Activated naive CD4-positive, alpha-beta T cell treated with Interleukin-2 at 50 U/mL for 16 hours (primary cell): ENCODE measurements at places on chromosomes 6 and 20.

GRCh38 chr6:138434925-138435324 is 30.9 kb downstream of the HEBP2 start:
- DNase-seq = no peak

DNA sequence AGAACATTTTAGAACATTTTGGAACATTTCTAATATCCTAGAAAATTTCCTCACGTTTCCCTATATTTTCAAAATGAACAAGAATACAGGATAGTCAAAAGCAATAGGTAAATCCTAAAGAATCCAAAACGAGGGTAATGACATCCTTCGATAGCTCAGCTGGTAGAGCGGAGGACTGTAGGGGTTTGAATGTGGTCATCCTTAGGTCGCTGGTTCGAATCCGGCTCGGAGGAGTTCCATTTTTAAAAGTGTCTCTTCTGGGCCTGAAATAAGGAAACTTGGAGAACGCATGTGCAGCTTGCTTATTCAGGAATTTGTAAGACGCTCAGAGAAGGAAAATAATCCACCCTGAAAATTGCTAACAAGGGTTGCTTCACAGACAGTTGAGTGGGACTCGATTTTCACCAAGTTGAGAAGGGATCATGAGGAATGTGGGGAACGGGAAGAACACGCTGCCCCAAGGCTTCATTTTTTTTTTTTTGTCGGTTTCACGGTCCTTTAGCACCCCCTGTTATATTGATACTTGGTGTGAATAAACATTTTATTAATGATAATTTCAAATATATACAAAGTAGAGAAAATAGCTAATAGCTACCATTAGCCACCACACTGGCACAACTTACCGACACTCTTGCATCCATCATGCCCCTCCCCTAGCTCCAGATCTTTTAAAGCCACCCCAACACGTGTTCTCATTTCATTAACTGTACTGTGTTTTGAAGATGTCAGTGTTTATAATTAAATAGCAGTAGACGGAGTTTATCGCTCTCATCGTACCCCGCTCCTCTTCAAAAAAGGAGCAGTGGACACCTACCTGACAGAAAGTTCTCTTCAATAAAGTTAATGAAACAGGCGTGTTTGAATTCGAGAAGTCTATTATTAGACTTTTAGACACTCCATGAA is 1.8 kb upstream of the ABT1 start:
- DNase-seq = peak; percentile 44

DNA sequence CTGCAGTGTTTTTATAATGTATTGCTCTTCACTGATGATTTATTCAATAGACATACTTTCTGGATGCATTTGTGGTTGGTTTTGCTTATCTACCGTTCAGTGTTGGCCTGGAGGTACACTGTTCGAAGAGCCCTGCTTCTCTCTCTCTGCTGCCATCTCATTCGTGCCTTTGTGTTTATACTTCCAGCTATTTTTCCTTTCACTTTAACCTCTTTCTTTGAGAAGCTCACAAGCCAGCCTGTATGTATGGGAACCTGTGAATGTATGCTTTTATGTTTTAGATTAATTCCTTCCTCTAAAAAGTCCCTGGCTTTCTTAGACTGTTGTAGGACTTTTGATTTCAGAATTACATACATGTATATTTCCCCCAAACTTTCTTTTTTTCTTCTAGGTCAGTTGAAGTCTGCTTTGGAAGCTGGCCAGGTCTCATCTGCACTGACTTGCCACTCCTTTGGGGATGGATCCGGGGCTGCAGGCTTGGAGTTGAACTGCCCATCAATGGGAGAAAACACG is 83.0 kb downstream of the SCAND1 start:
- no peak for DNase-seq

DNA sequence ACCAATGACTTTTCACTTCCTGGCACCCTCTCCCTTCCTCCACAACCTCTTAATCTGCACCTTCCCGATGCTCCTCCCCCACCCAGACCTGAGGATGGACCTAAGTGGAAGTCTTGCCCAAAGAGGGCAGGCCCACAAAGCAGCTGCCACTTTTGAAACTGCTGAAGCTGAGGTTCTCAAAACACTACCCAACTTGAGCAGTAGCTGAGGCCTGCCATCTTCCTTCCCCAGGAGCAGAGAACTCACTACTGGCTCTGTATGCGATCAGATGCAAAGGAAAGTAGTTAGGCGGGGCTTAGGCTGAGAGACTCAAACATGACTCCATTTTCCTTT is 1.5 kb downstream of the HM13 start:
- DNase-seq = peak; percentile 2

GRCh38 chr6:141848029-141848890 is 284.5 kb upstream of the GJE1 start:
- peak; percentile 2 for DNase-seq

DNA sequence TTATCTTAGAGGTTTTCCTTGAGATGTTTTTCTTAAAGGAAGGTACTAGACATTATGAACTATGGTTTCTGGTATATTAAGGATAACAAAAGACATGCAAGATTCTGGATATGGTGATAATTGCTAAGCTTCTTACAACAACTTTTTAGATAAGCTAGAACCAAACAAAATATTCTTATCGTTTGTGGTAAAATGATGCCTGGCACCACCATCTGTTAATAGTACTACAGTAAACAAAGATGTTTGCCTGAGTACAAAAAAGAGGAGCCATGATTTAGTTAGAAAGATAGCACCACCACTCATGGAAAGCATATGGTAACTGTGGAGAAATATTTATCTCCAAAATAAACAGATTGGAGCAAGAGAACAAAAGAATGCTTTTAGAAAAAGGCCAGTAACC is 747.3 kb downstream of the COL12A1 start:
- no peak for DNase-seq

- no peak for DNase-seq
Observed at GRCh38 chr6:55674672-55675071, 95.7 kb upstream of the HMGCLL1 start.

GRCh38 chr6:119303164-119303887 is 46.2 kb downstream of the MAN1A1 start:
- no peak for DNase-seq

DNA sequence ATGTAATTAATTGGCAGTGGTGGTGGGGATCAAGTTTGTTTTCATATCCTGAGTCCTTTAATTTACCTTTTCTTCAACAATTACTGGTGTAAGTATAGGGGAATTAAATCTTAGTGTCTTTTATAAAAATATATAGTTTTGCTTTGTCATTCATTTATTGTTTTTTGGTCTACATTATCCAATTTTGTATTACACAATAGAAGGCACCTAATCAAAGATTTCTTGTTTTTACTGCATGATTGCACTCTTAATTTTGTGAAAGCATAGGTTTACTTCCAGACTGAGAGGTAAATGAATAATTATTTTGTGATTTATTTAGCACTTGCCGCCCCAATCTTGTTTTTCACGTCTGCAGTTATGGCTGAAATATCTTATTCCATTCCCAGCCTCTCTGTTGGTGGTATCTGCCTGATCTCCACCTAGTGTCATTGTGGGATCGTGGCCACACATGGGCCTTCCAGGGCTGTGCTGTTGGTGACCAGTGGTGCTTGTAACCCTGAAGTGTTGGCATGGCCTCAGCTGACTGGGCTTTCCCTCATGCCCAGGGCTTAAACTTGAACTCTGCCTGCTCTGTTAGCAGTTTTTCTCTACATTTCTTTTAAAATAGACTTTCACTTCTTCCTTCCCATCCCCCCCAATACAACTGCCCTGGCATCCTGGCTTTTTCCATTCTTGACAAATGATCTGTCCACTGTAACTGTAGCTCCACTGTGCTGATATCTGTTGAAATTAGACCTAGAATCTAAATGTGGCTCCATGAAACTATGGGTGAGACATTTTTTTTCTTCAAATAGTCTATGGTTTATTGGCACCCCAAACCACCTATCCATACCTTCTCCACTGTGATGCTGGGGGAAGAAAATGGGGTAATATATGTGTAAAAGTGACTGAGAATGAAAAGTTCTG is 24.8 kb downstream of the E2F3 start:
- no peak for DNase-seq

DNA sequence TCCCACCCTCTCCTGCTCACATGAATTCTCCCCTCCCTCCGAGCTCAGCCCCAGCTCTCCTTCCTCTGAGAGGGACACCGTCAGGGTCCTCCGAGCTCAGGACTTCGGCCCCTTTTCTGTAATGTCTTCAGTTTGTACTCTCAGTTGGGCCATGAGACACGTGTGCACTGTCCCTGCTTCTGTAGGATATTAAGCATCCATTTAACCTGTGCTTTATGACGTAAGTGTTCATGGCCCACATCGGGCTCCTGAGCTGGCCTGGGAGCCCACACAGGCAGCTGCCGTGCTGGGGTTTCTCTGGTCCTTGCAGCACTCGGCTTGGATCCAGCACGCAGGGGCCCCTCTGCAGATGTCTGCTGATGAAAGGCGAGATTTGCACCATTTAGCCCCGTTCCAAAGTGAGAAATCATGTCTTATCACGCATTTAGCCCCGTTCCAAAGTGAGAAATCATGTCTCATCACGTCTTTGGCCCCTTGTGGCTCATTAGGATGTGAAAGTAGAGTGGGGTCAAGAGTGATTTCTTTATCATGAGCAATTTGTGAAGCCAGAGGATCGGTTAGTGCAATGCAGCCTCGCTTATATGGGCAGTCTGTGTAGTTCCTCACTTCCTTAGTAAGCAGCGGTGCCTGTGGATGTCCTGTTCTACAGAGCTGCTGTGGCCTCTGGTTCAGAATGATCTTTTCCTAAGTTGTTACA is 25.3 kb downstream of the DUSP22 start:
- no peak for DNase-seq

DNA sequence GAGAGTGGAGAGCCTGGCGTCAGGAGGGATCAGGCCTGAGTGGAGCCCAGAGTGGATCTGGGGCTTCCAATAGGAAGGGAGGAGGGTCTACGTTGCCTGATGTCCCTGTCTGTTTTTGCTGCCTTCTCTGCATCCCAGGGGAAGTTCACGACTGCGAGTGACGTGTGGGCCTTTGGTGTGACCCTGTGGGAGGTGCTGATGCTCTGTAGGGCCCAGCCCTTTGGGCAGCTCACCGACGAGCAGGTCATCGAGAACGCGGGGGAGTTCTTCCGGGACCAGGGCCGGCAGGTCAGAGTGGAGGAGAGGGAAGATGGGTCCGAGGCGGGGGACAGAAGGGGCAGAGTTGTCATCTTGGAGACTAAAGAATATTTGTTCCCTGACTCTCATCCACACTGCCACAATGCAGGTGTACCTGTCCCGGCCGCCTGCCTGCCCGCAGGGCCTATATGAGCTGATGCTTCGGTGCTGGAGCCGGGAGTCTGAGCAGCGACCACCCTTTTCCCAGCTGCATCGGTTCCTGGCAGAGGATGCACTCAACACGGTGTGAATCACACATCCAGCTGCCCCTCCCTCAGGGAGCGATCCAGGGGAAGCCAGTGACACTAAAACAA is 9.2 kb upstream of the GTF2H4 start:
- no peak for DNase-seq

DNA sequence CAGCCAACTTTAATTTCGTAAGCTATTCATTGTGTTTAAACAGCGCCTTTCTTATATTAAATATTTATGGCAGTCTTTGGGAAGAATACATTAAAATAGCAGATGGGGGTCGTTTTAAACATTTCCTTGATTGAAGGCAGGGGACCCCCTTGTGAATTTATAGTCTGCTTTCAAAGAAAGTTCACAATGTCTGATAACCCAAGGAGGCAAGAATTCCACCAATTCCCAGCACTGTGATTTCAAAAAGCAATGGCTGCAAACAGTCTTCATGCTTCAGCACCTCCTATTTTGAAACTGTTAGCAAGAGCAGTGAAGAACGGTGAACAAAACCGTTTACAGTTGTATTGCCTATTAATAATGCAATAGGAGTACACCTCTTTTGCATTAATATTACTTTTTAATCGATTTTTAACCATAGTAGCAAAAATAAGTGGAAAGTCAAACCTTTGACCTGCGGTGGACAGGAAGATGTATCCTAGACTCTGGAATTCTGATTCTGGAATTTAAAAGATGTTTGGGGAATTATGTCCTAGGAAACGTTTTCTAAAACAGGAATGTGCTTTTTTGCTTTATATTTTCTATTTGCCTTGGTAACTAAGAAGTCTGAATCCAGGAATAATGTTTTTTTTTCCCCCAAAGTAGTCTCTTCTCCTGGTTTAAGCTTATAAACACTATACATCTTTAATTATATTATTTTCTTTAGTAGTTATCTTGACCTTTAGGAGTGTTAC is 393.0 kb downstream of the CDKAL1 start:
- no peak for DNase-seq

GRCh38 chr6:135577059-135577538 is 79.6 kb upstream of the AHI1 start:
- DNase-seq = no peak

DNA sequence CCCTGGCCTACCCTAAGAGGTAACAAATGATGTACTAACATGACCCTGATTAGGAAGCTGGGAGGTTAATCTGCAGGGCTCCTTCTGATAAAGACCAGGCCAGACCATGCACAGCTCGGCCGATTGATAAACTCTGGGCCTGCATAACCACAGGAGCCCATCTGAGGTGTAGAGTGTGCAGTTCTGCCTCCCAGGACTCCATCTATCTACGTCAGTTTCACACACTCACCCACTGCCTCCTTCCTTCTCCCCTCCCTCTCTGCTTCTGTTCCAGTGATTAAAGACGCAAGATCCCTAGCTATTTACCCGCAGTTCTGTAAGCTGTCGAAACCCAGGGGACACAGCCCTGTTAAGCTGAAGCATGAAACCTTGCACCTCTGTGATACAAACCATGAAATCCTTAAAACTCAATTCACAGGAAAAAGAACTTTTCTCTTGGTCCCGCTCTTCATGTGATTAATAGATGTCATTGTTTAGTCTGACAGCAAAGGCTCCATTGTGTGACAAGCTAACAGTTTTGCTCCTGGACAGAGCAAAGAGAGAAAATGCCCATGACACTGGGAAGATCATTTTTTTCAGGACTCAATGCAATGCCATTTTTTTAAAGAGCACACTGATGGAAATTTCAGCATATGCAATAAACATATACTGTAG is 470.6 kb downstream of the MAFB start:
- DNase-seq = no peak

DNA sequence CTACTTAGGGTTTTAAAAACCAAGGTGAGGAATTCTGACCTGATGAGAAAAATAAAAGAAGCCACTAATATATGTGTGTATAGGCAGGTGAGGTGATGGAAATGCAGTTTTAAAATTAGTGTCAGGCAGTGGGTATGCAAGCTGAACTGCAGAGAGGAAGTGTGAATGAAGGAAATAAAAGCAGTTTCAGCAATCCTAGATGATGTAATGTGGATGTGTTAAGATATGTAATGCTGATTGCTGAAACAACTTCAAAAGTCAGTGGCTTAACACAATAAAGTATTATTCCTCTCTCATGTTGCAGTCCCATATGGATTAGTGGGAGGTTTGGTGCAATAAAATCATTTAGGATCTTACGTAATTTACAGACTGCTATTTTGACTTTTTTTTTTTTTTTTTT is 119.9 kb upstream of the ASCC3 start:
- DNase-seq = no peak

- DNase-seq = no peak
Observed at GRCh38 chr20:46963758-46964617, 69.3 kb downstream of the EYA2 start.

GRCh38 chr6:118525913-118526780 is 21.9 kb upstream of the PLN start:
- DNase-seq = no peak
